ENCODE measurements at places on chromosomes 1 and 21. TPM values are rescaled to one million over a fixed set of nuclear protein-coding genes. Genes with fewer than 3 reads are reported as not detected.
A peak's percentile ranks its signal among the peaks of the same experiment; 100 is the strongest.

The MX1 gene
- total RNA-seq: 35.7 TPM

The SMCP gene
- total RNA-seq: 0.17 TPM

The FNDC10 gene
- 0.50 TPM for total RNA-seq

The BATF3 gene
- total RNA-seq: 3.3 TPM

The CELA2B gene
- not detected for total RNA-seq

GRCh38 chr1:201224666-201225370 lies 34.2 kb downstream of the IGFN1 start:
- DNase-seq: no peak

DNA sequence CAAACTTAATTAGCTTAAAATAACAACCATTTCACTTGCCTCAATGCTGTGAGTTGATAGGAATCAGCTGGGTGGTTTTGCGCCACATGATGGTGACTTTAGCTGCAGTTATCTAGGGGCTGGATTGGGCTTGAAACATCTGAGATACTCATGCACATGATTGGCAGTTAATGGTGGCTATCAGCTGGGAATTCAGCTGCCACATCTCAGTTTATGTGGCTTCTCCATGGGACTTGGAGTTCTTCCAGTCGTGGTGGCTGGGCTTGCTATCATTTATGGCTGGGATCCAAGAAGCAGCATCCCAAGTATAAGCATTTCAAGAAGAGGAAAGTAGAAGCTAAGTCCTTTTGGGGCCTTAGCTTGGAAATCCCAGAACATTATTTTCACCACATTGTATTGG lies 36.4 kb downstream of the PDC start:
- DNase-seq: peak; percentile 55

- DNase-seq: no peak
Observed at GRCh38 chr1:64841330-64842065, 96.6 kb downstream of the RAVER2 start.

- DNase-seq: no peak
Observed at GRCh38 chr1:228319352-228320088, 87.1 kb downstream of the TRIM11 start.

DNA sequence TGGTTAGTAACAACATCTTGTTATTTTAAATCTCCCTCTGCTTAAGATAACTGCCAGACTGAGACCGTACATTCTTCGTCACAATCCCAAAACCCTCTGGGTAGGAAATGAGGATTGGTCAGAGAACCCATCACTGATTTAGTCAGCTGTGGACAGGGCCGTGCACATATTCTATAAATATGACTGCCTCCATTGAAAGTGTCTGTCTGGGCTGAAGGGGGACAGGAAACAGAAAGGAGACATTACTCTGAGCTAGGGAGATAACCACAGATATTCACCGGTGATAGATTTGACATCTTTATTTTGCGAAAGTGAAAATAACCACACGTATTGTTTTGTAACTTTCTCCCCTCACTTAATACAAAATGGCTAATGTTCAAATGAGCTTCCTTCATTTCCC lies 36.9 kb upstream of the ST6GALNAC5 start:
- no peak for DNase-seq

DNA sequence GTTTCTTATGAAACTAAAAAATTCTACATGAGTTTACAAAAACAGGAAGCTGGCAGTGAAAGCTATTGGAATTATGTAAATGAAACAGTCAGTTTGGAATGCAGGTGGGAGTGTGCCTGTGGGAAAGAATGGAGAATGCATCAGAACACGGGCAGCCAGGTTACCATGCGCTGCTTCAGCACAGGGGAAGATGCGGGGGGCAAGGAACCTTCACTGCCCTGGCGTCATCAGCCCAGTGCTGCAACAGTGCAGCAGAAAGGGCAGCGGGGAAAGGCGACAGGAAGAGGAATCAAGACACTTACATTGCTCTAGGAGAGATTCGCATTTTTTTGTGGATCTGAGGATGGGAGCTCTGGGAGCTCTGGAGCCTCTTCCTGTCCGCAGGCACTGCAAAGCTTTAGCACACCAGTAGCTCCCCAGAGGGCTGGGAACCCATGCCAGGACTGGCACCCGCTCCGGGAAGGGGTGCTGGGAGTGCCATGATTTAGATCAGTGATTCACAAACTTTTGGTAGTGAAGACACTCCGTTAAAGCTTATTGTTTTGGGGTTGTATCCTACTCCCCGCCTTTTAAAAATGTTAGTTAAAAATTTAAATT lies 64.1 kb upstream of the WDR26 start:
- peak; percentile 42 for DNase-seq

All from fibroblast of lung (primary cell).